ENCODE measurements at places on chromosomes 1 and 21. TPM values are rescaled to one million over a fixed set of nuclear protein-coding genes. Genes with fewer than 3 reads are reported as not detected.

CCDC185 gene
- 0.11 TPM for polyA plus RNA-seq

OR2T11 gene
- not detected for polyA plus RNA-seq

C4BPA gene
- polyA plus RNA-seq: 7.4 TPM

EPHA10 gene
- 0.24 TPM for polyA plus RNA-seq

FNDC5 gene
- polyA plus RNA-seq: 8.9 TPM
